Stimulated activated CD4-positive, alpha-beta T cell treated with anti-CD3 and anti-CD28 coated beads, TNF-alpha, amount 100 ng/mL, for 24 hours (primary cell): ENCODE measurements at places on chromosomes 6 and 20.
A peak's percentile ranks its signal among the peaks of the same experiment; 100 is the strongest.

DNA sequence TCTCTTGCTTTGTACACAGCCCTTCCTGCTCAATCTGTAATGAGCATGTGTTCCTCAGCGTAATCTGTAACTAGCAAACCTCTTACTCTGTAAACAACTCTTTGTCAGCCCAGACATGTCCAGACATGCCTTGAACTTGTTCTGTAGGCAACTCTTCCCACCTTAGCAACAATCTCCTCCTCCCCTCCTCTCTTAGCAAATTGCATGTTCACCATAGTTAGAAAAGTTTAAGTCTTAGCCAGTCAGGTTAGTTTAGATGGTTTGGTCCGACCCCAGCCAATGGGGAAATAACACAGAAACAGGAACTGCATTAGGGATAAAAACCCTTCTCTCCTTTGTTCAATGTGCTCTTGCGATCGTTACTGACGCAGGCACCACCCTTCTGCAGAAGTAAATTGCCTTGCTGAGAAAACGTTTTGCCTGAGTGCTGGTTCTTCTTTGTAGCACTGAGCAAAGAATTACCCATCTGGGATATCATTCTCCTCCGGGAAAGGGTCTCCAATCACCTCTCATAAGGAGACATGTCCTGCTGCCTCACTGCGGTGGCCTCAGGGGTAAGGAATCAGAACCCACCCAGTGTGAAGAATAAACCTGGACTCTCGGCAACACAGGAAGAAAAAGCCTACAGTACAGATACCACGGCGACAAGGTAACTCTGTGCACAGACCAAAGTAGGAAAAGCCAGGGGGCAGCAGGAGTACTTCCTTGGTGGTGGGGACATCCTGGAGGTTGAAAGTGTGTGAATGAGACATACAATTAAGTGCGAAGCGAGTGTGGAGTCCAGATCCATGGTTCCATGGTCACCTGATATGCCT, 26.2 kb downstream of the PLN start:
- no peak for DNase-seq

- no peak for DNase-seq
Observed at GRCh38 chr6:20034408-20034769, 177.9 kb downstream of the MBOAT1 start.

DNA sequence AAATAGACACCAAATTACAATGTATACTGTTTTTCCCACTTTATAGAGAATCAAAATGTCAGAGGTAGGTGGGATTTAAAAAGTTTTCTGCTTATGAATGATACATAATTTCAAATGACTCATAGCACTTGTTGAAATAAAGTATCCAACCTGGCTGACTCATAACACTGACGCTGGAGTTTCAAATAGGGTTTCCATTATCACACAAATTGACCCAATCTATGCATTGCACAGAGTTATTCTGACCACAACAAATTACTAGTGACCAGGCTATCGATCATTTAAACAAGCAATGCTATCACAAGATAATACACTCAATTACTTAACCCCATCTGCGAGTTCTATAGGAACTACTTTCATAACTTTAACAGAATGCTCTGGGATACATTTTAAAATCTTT, 31.9 kb upstream of the PRELID3B start:
- no peak for DNase-seq

GRCh38 chr20:22333885-22334545, 250.4 kb downstream of the FOXA2 start:
- DNase-seq = no peak

GRCh38 chr6:142633317-142633716, 311.7 kb downstream of the HIVEP2 start:
- no peak for DNase-seq

DNA sequence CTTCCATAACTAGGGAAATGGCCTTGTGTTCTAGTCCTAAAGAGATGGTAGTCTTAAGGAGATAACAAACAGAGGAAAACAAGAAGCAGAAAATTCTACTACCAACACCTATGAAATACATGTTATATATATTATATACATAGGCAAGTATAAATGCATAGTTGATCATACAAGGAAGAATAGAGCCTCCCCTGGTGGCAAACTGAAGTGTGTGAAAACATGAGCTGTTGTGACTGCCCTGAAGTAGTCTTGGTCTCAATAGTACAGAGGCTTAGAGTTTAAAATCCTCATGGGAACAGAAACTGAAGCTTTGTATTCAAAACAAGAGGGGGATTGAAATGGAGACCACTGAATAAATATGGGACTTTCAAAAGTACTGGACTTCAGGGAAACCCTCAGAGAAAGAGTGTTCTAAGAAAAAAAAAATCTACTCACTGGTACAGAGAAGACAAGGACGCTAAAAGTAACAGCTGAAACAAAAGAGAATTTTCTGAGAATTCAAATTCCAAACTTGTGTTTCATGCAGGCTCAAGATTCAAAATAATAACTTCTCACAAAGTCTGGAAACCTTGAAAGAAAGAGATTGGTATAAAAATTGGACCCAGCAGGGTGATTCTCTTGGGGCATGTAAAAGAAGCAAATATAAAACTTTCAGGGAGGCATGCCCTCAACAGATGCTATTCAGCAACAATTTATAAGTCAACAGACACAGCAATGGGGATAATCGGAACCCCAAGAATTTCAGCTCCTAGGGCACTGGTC, 59.7 kb upstream of the SAMD3 start:
- no peak for DNase-seq

DNA sequence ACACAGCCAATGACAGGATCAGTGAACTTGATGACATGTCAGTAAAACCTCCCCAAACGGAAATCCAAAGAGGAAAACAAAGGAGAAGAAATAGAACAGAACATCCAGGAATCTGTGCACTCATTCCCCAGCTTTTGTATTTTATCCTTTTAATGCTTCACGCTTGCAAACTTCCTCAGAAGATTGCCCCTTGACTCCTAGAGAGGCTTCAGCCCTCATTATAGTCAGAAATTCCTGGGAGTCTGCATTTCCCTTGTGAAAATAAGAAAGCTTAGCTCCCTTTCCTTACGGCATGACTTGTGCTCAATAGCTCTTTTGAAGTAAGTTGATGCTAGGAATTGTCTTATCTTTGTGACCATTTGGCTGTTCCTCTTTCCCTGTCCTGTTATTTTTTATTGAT, 313.6 kb upstream of the OPRM1 start:
- DNase-seq = no peak

DNA sequence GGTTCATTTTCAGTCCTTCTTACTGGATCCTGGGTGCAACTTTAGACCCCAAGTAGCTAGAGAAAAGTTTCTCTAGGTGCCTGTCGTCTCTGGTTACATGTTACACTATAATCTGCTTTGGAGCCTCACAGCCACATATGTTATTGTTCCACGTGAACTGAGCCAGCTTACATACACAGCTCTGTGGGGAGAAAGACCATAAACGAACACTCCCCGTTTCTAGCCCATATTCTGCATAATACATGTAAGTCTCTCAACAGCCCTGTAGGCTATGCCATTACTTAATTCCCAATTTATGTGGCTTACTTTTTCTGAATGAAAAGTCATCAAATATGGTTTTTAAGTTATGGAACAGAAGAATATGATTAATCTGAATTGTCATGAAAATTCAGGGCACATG, 233.8 kb downstream of the BCKDHB start:
- DNase-seq = no peak

DNA sequence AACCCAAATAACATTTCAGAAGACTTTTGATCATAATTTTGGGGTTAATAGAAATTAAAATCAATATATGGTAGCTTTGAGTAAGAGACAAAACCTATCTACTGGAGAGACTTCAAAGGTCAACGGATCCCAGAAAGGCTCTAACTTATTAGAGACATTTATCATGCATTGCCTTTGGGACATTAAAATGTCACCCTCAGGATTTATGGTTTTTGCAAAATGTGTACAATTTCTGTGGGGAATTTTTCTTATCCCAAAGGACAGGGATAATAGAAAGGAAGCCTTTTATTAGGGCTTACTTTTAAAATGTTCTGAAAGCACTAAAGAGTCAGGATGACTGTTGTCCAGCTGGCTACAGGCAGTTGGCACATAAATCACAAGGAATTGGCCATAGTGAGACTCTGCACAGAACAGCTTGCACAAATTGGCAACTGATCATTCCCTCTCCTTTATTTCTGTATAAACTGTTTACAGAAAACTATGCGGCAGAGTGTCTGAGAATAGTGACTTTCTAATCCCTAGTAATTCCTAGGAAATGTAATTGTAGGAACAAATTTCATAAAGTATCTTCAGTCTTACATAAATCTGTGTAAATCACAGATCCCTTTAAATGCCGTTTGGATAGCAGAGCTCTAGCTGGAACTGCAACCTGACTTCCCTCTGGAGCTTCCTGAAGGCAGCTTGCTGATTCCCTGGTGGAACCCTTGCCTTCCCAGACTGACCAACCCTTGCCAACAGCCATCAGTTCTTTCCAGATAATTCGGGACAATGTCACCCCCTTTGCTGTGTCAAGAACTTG, 201.1 kb upstream of the PREP start:
- DNase-seq = no peak

DNA sequence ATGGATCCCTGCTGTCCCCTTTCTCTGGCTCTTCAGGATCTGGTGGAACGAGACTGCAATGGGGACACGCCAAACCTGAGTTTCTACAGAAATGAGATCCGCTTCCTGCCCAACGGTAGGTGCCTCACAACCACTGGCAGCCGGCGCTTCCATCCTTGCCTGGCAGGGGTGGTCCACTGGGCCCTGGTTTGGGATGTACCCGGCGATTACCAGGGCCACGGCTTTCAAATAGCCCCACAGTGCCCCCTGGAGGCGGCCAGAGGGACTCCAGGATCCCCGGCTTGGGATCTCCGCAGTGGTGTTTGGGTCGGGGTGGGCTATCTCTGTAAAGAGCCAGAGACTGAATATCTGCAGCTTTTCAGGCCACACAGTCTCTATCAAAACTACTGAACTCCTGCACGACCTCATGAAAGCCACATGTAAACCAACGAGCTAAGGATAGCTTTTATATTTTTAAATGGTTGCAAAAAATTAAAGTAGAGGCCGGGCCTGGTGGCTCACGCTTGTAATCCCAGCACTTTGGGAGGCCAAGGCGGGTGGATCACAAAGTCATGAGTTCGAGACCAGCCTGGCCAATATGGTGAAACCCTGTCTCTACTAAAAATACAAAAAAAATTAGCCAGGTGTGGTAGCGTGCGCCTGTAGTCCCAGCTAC, 3.7 kb downstream of the OGFR start:
- DNase-seq = peak; percentile 70

DNA sequence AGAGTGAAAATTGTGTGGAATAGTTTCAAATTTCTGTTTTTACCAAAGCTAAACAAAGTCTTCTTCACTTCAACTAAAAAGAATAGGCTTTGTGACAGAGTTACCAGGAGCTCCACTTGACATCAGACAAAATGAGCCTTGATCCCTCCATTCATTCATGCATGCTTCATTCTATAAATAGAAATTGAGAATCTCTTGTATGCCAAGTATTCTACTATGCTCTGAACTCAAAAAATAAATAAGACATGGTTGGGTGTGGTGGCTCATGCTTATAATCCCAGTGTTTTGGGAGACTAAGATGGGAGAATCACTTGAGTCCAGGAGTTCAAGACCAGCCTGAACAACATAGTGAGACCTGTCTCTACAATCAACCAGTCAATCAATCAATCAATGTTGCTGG, 236.6 kb upstream of the FAM83B start:
- DNase-seq = no peak

GRCh38 chr6:88585276-88585692, 378.1 kb downstream of the RNGTT start:
- DNase-seq = no peak

GRCh38 chr6:46610862-46611553, 41.6 kb downstream of the CYP39A1 start:
- no peak for DNase-seq

DNA sequence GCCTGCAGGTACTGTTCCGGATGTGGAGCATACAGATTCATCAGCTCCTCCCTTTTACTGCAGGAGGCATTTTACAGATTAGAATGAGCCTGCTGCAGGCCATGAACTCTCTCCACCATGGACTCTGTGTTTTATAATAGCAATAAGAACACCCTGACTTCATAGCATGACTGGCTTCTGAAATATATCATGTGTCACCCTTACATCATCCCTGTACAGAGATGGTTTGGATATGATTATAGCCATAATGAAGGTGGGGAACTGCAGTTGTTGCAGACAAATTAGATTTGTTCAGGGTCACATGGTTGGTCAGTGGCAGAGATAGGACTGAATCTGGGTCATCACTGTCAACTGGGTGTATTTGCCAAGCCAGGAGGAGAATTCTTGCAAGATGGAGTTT, 100.7 kb downstream of the FOXO3 start:
- DNase-seq = no peak

DNA sequence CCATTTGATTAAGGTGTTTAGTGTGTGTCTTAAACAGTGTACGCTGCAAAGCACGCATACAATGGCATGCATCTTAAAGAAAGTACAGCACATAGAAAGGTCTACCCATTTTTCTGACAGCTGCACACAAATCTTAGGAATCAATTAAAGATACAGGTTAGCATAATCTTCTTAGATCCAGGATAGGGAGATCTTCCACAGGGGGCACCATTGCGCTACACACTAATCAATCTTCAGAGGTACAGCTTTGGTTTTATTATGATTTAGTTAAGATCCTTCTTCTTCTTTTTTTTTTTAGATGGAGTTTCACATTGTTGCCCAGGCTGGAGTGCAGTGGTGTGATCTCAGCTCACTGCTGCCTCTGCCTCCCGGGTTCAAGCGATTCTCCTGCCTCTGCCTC, 63.7 kb upstream of the BEND3 start:
- no peak for DNase-seq

- DNase-seq = no peak
Observed at GRCh38 chr20:56893226-56893917, 264.3 kb downstream of the TFAP2C start.

- no peak for DNase-seq
Observed at GRCh38 chr6:163282672-163283071, 131.8 kb upstream of the QKI start.

DNA sequence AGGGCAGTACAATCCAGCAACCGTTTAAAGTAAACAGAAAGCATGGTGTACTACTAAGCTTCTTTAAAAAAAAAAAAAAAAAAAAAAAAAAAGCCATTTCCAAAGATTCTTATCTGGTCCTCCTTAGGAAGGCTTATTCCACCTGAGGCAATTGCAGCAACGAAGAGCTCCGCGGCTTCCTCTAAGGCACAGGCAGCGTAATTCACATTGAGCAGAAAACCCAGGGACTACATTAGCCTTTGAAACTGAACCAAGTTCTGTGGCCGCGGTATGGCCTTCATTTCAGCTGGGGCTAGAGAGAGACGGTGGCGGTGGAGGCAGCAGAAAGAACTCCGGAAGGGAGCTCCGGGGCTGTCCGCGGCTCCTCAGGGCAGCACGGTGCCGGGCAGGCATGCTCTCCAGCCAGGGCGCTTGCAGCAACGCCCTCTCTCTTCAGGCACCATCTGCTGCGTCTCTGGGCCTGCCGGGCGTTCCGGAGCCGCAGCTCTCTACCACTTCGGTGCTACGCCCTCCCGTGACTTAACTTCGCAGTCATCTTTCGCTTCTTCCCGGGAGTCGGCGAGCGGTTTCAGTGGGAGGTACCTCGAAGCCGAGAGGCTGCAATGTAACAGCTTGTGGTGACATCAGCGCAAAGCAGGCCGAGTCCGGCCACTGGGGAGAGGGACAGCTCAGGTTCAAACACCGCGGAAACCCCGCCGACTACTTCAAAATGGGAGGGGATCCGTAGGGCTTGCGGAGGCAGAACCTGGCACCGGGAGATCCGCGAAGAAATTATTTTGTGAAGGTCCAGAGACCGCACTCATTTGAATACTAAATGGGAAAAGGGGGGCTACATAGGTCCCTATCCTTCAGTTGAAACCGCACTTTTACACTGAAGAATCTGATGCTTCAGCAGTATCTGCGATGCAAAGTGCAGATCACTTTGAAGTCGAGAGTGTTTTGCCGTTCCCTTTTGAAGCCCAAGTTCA, 100.0 kb downstream of the DST start:
- DNase-seq = peak; percentile 71
